Stimulated activated CD8-positive, alpha-beta memory T cell treated with anti-CD3 and anti-CD28 coated beads, Interleukin-7, amount 100 ng/mL, for 1 hour (primary cell): ENCODE measurements at places on chromosomes 1 and 21.
A peak's percentile ranks its signal among the peaks of the same experiment; 100 is the strongest.

- no peak for DNase-seq
Measured at GRCh38 chr1:2127187-2128145, 67.1 kb downstream of the FAAP20 start.

DNA sequence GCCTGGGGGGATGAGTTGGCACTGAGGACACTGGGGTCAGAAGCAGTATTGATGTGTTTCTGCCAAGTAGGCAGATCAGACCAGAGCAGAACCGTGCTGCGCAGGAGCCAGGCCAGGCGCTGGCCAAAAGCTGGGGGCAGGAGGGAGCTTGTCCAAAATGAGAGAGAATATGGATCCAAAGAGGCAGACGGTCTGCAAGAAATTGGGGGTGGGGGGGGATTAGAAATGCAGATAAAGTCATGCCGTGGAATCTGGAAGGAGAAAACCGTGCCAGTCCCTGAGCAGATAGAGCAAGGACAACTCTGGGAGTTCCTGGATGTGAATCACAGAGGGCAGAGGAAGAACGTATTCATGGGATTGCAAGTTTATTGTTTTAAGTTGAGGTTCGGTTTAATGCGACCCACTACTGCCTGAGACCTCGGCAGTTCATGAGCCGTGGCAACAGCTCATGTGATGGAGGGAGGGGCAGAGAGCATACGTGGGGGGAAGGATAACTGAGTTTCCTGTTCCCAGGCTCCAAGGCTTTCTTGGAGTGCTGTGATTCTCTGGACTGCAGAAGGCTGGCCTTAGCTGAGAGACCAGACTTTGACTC, 224.0 kb downstream of the FGGY start:
- no peak for DNase-seq

GRCh38 chr1:96488777-96489176, 232.8 kb upstream of the PTBP2 start:
- DNase-seq: no peak

DNA sequence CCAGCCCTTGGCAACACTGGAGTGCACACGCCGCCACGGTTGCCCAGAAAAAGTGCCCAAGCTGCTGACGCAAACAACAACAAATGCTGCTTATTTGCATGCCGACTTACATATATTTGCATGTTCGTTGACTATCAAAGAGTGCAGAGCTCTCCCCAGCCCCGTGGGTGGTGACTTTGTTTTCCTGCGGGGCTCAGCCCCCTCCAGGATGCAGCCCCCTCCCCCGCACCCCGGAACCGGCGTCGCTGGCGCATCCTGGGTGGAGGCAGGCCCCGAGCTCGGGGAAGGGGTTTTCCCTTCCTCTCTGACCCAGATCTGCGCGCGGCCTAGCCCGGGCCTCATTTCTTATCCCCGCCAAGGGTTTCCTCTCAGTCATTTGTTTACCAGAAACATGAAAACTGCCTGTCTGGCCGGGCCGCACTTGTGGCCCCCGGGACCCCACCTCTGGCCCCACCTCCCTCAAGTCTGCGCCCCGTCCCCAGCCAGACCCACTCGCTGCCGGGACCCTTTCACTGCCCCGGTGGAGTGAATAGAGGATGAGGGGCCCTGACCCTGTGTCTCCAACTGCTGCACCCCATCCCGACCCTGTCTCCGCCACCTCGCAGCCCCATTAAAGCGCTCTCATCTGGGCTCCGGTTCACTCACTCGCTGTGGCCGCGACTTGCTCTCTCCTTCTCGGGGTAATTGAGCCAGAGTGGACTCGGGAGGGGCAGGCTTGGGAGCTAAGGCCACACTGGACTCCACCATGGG, 5.5 kb downstream of the TNFRSF25 start:
- peak; percentile 60 for DNase-seq

- DNase-seq: no peak
Measured at GRCh38 chr1:167999877-168000276, 63.0 kb upstream of the MPC2 start.

- no peak for DNase-seq
Measured at GRCh38 chr1:229710746-229711145, 84.7 kb downstream of the URB2 start.

DNA sequence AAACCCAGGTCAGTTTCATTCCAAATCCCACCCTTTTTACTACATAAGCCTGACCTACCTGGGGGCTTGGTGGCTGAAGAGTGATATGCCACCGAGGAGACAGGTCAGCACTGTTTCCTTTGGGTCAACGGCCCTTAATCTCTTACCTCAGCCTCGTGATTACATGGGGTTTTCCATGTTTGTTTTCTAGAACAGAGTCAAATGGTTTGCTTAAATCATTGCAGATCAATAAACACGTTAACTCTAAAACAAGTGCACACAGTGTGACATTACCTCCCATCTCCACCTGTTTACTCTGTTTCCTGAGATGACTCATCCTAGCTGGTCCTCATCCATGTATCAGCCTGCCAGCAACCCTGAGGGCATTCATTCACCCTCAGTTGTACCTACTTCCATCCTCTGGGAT, 40.8 kb upstream of the TP53BP2 start:
- no peak for DNase-seq

- no peak for DNase-seq
Measured at GRCh38 chr1:180130651-180131050, 24.0 kb upstream of the QSOX1 start.
